ENCODE measurements at places on chromosomes 13 and 19.

DNA sequence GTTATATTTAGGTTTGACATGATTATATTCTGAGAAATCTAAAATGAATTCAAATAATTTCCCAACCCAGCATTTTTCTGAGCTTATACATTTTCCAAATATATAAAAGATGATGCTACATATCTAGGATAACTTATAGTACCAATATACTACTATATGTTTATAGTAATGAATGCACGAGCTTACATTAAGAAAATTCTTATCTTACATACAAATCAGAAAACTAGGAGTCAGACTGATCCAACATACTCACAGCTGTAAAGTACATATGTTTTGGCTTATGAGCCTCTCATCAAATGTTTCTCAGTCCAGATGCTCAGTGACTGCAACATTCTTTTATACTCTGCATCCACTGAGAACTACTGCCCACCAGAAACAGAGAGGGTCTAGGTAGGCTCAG is 491.3 kb upstream of the KLF12 start:
- DNase-seq: no peak

- no peak for DNase-seq
These were observed 248.0 kb downstream of the KCTD12 start for GRCh38 chr13:76638181-76638580.

DNA sequence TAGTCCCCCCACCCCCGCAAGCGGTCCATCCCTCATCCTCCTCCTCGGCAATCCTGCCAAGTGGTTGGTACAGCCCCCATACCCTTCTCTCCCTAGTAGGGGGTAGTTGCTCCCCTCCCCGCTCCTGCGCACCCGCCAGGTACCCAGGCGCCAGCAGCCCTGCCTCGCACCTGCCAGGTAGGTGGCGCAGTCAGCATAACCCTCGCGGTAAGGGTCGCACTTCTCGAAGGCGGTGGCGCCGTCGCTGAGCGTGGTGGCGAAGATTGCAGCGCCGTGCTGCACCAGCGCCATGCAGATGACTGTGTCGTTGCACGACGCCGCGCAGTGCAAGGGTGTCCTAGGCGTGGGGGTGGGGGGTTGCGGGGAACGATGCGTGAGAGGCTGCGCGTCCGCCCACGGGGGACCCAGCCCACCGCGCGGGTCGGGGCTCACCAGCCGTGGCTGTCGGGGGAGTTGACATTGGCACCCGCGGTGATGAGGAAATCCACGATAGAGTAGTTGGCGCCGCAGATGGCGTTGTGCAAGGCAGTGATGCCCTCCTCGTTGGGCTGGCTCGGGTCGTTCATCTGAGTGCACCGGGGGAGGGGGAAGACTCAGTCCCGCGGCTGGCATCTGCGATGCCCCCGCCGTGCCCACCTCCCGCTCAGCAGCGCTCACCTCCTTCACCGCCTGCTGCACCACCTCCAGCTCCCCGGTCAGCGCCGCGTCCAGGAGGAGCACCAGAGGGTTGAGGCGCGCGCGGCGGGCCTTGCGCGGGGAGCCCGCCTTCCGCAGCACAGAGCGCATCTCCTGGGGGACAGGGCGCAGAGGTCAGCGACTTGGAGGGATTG is 15.2 kb upstream of the ERCC2 start:
- DNase-seq: no peak

- no peak for DNase-seq
These were observed 65.1 kb upstream of the ITM2B start for GRCh38 chr13:48167866-48168265.

DNA sequence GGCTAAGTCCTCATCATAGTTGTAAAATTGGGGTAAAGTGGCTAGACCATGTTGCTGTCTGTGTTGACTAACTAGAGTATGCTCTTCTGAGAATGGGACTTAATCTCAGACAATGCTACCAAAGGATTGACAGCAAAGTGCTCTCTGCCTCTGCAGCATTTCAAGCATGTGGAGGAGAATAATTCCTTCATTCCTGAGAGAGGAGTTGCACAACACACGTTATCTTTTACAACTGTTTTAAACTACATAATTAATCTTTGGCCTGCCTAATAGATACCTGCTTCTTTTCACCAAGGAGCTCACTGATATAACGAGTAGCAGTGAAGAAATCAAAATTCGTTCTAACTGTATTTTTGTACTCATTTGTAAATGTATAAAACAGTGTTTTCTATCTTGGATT is 2172.2 kb downstream of the PCDH9 start:
- no peak for DNase-seq

GRCh38 chr19:15769586-15769985 is 17.9 kb upstream of the OR10H5 start:
- DNase-seq: no peak

- no peak for DNase-seq
These were observed 175.5 kb upstream of the SERP2 start for GRCh38 chr13:44197791-44198770.

- no peak for DNase-seq
These were observed 21.1 kb downstream of the PRR36 start for GRCh38 chr19:7852851-7853769.

DNA sequence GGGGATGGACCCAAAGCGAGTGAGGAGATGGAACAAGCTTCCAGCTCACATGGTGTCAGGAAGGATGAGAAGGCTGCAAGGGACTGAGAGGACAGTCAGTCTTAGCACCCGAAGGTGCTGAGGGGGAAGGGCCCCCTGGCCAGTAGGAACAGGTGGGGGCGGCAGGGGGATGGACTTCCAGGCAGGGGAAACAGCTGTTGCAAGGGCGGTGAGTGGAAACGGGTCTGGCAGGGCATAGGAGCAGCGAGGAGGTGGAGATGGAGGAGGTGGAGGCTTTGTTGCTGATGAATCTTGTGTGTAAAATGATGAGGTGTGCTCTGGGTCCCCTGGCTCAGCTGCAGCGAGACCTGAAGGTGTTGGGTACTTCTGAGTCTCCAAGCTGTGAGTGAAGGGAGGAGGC is 1.2 kb downstream of the MAP1S start:
- no peak for DNase-seq

GRCh38 chr19:31946491-31946890 is 398.9 kb upstream of the ZNF507 start:
- DNase-seq: no peak

DNA sequence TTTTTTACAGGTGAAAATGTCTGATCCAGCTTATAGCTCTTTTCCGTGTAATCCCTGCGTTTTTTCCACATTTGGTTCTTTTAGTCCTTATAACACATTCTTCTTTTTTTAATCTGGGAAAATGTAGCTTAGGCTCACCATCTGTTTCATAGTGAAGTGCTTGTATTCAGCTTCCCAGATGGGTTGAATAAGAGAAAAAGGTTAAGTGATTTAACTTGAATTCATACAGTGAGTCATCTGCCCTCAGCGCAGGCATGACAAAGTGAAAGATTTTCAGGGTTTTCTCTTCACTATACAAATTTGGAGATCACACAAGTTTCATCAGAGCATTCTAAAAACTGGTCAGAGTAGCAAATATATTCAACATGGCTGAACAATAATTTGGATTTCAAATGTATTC is 224.8 kb downstream of the SPRY2 start:
- no peak for DNase-seq

GRCh38 chr19:40236366-40236765 is 9.9 kb upstream of the CCNP start:
- DNase-seq: no peak

DNA sequence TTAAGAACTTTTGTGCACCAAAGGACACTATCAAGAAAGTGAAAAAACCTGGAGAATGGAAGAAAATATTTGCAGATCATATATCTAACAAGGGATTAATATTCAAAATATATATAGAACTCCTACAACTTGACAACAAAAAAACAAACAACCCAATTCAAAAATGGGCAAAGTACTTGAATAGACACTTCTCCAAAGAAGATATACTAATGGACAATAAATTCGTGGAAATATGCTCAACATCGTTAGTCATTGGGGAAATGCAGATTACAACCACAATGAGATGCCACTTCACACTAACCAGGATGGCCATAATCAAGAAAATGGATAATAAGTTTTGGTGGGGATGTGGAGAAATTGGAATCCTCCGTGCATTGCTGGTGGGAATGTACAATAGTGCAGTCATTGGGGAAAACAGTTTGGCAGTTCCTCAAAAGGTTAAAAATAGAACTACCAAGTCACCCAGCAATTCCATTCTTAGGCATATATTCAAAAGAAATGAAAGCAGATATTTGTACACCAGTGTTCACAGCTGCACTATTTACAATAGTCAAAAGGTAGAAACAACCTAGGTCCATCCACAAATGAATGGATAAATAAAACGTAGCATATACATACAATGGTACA is 2.2 kb upstream of the LSR start:
- no peak for DNase-seq

GRCh38 chr13:97130190-97130589 is 91.9 kb upstream of the MBNL2 start:
- DNase-seq: no peak

GRCh38 chr13:44296856-44297255 is 76.8 kb upstream of the SERP2 start:
- no peak for DNase-seq

GRCh38 chr13:63345835-63346234 is 1930.2 kb upstream of the PCDH20 start:
- DNase-seq: no peak

GRCh38 chr13:72166102-72166650 is 299.2 kb upstream of the DACH1 start:
- DNase-seq: no peak

GRCh38 chr19:42030645-42031440 is 36.8 kb upstream of the ATP1A3 start:
- DNase-seq: no peak

DNA sequence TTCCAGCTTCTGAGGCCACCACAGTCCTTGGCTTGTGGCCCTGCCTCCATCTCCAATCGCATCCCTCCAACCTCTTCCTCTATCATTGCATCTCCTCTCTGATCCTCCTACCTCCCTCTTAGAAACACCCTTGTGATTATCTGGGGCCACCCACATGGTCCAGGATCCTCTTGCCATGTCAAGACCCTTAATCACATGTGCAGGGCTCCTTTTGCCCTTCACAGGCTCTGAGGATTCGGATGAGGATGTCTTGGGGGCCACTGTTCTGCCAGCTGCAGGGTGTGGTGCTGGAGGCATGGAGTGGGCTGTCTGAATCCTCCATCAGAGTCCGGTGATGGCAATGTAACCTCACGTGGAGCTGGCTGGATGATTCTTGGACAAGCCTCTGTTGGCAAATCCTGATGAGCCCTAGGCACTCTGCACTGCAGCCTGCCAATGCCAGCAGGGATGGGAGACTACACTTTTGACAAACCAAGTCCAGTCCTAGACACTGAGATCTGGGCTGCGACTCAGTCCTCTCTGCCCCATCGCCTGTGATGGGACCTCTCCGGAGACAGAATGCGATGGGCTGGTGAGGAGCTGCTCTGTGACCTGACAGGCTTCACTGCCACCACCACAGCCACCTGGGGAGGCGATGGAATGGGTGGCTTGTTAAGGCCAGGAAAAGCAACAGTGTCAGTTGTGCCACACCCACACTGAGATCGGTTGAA is 61.2 kb downstream of the CCDC70 start:
- DNase-seq: no peak

- DNase-seq: no peak
These were observed 307.6 kb downstream of the SHISA2 start for GRCh38 chr13:25744178-25744577.

DNA sequence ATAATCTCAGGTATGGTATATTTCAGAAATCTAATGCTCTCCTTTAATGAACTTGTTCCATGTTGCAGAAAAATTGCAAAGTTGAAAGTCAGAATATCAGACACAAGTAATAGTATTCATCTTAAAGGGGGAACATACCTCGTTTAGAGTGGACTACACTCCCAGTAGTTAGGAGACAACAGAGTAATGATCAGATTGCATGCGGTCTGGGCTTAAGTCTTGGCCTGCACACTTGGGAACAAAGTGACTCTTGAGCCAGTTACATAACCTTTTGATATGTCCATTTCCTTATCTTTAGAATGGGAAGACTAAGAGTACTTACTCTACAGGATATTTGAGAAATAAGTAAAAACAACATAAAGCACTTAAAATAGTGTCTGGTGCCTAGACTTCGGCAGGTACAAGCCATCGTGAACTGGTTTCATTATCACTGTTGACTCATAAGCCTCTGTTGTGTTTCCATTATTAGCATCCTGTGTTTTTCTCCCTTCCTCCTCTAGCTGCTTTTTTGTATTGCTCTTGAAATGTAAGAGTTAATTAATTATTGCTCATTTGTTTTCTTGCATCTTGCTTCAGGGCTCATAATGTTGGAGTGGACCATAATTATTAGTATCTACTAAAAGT is 53.0 kb downstream of the DPY19L3 start:
- DNase-seq: no peak

- no peak for DNase-seq
These were observed 8.3 kb upstream of the ISYNA1 start for GRCh38 chr19:18446145-18446810.

GRCh38 chr13:92602560-92602959 is 624.0 kb upstream of the GPC6 start:
- DNase-seq: no peak

GRCh38 chr13:67518785-67519184 is 288.6 kb upstream of the PCDH9 start:
- DNase-seq: no peak

- DNase-seq: no peak
These were observed 79.1 kb upstream of the MLNR start for GRCh38 chr13:49140910-49141611.

DNA sequence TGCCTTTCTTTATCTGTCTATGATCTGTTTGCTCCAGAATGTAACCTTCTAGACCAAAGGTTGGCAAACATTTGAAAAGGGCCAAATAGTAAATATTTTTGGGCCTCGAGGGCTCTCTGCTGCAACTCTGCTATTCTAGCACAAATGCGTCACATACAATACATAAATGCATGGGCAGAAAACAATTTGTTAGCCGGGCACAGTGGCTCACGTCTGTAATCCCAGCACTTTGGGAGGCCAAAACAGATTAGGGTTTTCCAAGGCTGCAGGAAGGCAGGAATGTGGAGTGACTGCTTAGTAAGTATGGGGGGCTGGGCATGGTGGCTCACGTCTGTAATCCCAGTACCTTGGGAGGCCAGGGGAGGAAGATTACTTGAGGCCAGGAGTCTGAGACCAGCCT is 21.9 kb upstream of the EVI5L start:
- DNase-seq: no peak

GRCh38 chr19:33271246-33272021 is 30.9 kb downstream of the CEBPA start:
- DNase-seq: no peak

DNA sequence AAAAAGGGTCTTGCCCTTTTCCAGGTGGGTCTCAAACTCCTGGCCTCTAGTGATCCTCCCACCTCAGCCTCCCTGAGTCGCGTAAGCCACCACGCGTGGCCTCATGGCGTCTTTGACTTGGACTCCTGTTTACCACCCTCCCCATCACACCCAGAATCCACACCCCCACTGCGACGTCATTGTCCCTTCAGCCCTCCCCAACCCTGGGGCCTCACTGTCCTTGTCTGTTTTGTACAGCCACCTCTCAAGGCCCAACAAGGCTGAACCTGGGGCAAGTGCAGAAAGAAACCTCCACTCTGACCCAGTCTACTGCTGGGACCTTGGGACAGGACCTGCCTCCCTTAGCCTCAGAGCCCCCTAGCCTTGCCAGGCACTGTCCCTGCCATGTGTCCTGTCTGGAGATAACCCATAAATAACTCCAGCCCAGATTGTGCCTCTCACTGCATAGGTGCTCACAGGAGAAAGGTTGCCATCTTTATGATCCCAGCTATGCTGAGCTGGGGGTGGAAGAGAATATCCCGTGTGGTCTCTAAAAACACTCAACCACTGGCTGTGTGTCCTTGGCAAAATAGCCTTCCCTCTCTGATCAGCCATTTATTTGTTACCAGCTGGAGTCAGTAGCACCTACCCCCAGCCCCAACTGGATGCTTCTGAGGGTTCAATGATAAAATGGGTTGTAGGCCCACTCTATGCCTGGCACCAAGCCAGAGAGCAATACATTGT is 1.8 kb upstream of the IFI30 start:
- no peak for DNase-seq

- DNase-seq: no peak
These were observed 26.2 kb upstream of the HIF3A start for GRCh38 chr19:46270521-46271256.

Measured in Panc1 (cell line).